ENCODE measurements at places on chromosomes 12 and 14.

GRCh38 chr12:82896979-82897378, 210.3 kb downstream of the TMTC2 start:
- no peak for ATAC-seq
- H3K27ac ChIP-seq = no peak overlapping the region
- H3K4me1 ChIP-seq = no peaks in the 10 kb centered on the region
- H3K27me3 ChIP-seq = no peaks in the 10 kb centered on the region
- no peak overlapping the region for H3K4me3 ChIP-seq

DNA sequence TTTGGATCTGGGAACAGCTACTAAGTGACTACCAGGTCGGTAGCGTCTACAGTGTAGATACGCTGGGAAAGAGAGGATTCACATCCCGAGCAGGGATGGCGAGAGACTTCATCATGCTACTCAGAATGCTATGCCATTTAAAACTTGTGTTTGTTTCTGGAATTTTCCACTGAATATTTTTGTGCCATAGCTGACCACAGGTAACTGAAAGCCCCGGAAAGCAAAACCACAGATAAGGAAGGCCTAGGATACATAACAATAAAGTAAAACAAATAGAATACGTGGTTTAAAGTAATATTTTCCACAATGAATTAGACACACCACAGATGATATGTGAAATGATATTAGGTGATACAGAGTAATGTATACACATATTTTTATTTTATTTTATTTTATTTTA, 7.9 kb upstream of the HCAR1 start:
- H3K4me3 ChIP-seq = no peak overlapping the region
- peaks cover 4% of the 10 kb centered on the region for H3K4me1 ChIP-seq
- no peaks in the 10 kb centered on the region for H3K27me3 ChIP-seq

DNA sequence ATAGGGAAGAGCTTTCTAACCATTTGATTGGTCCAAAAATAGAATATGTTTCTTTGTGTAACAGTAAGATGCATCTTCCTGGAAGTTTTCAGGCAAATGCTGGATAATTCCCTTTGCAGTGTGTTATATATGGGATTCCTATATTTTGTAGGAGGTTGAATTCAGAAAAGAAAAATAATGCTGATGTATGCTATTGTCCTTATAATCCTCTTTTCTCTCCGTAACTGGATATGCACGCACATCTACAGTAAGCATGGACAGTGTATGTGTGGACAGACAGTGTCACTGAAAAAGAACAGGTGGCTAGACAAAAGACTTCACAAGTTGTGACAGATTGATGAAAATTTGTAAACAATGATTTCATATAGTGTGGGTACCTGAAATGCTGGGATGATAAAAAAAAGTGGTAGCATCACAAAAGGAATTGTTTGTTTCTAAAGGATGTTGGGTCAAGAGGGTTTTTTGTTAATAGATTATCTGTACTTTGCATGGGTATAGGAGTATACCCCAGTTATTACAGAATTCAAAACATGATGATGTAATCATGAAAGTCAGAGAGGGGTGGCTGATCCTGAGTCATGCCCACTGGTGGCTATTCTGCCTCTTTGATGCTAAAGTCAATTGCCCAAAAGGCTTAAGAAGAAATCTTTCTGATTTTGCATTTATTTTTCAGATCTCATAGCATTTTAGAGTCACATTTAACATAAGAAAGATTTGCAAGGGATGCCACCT, 160.7 kb upstream of the TMTC1 start:
- no peak overlapping the region for H3K4me3 ChIP-seq
- no peaks in the 10 kb centered on the region for H3K36me3 ChIP-seq
- no peak for ATAC-seq
- H3K27me3 ChIP-seq = no peaks in the 10 kb centered on the region

DNA sequence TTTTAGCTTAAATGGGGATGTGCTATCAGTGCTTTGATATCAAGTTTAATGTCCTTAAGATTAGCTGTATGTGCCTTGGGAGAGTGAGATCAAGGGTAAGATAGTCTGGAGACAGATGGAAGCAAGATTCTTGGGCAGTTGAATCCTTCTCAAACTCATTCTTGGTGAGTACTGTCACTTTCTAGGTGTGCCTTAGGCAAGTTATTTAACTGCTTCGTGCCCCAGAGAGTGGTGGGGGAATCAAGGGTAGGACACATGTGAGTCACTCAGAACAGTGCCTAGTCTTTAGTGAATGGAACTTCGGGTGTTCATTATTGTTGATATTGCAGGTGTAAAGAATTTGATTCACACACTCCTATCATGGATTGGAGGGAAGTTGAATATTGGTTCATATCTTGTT, 803.7 kb downstream of the DIO2 start:
- H3K27me3 ChIP-seq = no peaks in the 10 kb centered on the region
- H3K4me3 ChIP-seq = no peak overlapping the region
- no peak for ATAC-seq
- H3K36me3 ChIP-seq = no peaks in the 10 kb centered on the region

DNA sequence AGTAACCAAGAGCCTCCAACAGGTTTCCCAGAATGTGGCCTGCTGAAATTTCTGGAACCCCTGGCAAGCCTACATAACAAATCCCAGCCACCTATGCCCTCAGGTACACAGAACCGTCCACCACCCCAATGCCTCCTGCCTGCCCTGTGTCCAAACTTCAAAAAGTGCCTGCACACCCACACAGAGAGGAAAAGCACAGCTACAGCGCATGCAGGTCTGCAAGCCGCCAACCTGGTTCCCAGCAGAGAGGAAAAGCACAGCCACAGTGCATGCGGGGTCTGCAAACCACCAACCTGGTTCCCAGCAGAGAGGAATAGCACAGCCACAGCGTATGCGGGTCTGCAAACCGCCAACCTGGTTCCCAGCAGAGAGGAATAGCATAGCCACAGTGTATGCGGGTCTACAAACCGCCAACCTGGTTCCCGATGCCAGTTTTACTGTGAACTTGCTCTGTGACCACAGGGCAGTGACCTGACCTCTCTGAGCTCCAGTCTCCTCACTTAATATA, 113.5 kb downstream of the SCARB1 start:
- peaks cover 5% of the 10 kb centered on the region for H3K4me1 ChIP-seq
- H3K27ac ChIP-seq = no peak overlapping the region
- no peak for ATAC-seq
- no peak overlapping the region for H3K4me3 ChIP-seq
- H3K36me3 ChIP-seq = no peaks in the 10 kb centered on the region

DNA sequence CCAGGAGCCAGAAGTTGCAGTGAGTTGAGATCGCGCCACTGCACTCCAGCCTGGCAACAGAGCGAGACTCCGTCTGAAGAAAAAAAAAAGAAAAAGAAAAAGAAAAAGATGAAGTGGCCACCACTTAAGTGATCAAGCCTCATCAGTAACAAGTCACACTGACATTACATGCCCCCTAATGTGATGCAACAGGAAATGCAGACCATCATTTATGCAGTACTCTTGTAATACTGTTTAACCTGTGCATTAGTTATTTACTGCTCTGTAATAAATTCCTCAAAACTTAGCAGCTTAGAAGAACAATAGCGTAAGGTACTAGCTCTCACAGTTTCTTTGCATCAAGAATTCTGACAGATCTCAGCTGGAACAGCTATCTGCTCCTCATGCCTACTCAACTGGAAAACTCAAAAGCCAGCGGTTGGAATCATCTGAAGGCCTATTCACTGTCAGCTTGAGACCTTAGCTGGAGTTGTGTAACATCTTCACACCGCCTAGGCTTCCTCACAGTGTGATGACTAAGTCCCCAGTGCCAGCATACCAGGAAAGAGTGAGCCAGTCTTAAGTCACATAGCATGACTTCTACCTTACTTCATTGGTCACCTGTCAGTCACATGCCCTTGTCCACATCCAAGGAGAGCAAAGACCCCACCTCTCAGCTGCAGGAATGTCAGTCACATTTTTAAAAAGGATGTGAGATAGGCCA, 31.5 kb downstream of the EPS8 start:
- no peak overlapping the region for H3K4me3 ChIP-seq
- ATAC-seq = peak; percentile 79
- H3K36me3 ChIP-seq = no peaks in the 10 kb centered on the region
- no peak overlapping the region for H3K27ac ChIP-seq
- no peaks in the 10 kb centered on the region for H3K4me1 ChIP-seq
- peaks cover 11% of the 10 kb centered on the region for H3K27me3 ChIP-seq

- peaks cover 30% of the 10 kb centered on the region for H3K27me3 ChIP-seq
- ATAC-seq = peak; percentile 54
- no peak within 1 kb of the TSS for H3K27ac ChIP-seq
- H3K4me3 ChIP-seq = peak within 1 kb of the TSS; percentile 60
- no peaks in the 10 kb centered on the region for H3K36me3 ChIP-seq
Measured at GRCh38 chr14:52068615-52069306, at the start of gene NID2. NID2 (minus strand) TSS chr14:52069059; CDS start chr14:52068994, 65 bp downstream.

DNA sequence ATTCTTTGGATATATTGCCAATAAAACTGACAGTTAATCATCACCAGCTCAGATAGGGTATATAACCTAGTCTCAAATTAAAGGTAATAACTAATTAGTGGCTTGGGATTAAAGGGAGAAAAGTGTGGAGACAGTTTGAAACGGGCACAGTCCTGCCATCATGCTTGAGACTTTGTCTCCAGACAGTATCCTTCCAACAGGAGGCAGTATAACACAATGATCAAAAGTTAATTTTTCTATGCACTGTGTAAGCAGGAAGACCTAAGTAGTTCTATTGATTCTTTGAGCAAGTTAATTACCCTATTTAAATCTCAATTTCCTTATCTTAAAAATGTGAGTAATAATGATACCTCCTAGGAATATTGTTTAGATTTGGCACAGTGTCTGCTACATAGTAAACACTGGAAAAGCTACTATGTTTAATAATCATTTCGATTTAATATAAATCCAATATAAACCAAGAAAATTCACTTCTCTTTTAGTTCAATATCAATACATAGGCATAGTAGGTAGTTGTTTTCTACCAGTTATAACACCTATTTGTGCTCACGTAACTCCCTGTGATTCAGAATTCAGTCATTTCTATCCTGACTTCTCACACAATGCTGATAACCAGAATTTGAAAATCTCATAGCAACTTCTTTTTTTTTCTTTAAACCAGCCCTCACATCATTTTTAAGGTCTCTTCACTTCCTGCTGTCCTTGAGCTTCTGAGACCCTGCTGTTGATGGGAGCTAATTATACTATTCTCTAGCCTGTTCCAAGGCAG, 53.7 kb downstream of the GALNT4 start:
- H3K4me1 ChIP-seq = peaks cover 53% of the 10 kb centered on the region
- peak overlapping the region; percentile 90 for H3K27ac ChIP-seq
- peaks cover 28% of the 10 kb centered on the region for H3K36me3 ChIP-seq
- peak overlapping the region; percentile 72 for H3K4me3 ChIP-seq
- ATAC-seq = peak; percentile 62

GRCh38 chr12:124917135-124917840, 2.8 kb upstream of the UBC start:
- H3K4me1 ChIP-seq = peaks cover 60% of the 10 kb centered on the region
- no peaks in the 10 kb centered on the region for H3K27me3 ChIP-seq
- peak; percentile 65 for ATAC-seq
- H3K27ac ChIP-seq = peak overlapping the region; percentile 100
- peaks cover 91% of the 10 kb centered on the region for H3K36me3 ChIP-seq

DNA sequence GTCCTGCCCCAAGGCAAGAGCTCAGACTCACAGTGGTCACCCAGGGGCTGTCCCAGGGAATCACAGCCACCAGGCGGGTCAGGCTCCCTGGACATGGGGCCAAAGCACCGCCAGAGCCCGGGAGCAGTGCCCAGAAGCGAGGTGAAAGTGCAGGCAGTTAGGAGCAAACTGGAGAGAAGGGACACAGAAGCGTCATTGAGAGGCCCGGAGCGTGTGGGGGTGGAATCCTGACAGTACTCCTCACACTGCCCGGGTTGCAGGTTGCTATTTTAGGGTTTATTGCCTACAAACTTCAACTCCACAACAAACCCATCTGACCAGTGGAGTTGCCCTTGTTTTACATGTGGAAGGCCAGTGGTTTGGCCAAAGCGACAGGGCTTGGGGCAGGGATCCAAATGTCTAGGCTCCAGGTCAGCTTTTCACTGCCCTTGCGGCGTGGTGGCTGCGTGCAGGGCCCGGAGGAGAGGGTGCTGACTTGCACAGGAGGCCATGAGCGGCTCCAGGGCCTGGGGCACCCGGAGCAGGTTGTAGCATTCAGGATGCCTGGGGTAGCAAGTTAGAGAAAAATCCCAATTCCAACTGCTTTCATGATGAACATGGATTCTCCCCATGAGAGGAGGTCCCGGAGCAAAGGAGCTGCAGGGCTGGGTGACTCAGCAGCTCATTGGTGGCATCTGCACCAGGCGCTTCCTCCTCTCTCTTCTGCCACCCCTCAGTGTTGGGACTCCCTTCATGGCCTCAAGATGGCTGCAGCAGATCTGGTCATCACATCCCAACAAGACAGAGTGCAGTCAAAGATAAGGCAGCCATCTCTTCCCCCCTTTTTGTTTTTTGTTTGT, 112.3 kb upstream of the NCOR2 start:
- no peak for ATAC-seq
- no peak overlapping the region for H3K4me3 ChIP-seq
- no peaks in the 10 kb centered on the region for H3K36me3 ChIP-seq
- no peak overlapping the region for H3K27ac ChIP-seq
- H3K4me1 ChIP-seq = peaks cover 13% of the 10 kb centered on the region

GRCh38 chr14:23793532-23793931, 157.4 kb downstream of the DHRS2 start:
- no peak overlapping the region for H3K27ac ChIP-seq
- H3K4me3 ChIP-seq = no peak overlapping the region
- H3K36me3 ChIP-seq = no peaks in the 10 kb centered on the region

GRCh38 chr14:74437496-74438053, 11.6 kb upstream of the SYNDIG1L start:
- no peak for ATAC-seq
- no peak overlapping the region for H3K27ac ChIP-seq
- no peaks in the 10 kb centered on the region for H3K4me1 ChIP-seq
- peaks cover 29% of the 10 kb centered on the region for H3K27me3 ChIP-seq

DNA sequence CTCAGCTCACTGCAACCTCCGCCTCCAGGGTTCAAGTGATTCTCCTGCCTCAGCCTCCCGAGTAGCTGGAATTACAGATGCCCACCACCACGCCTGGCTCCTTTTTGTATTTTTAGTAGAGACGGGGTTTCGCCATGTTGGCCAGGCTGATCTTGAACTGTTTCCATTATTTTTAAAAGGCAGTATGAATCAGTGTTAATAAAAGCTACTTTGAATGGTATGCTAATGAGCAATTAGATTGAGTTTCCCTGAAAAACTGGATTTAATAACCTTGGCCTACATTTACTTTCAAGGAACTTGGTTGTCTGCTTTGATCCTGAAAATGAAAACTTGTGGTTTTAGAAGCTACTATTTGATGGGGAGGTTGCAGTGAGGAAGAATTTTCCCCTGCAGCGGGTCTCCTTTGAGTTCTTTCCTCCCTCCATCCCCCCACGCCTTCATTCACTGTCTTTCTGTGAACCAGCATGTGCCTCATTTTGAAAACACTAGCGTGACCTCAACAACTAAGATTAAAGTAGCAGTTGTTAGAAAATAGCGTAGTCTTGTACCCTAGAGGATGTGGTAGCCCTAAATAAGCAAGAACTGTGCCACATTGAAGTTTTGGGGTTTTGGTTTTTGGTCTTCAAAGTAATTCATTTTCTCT, 17.8 kb upstream of the RPS6KA5 start:
- peaks cover 30% of the 10 kb centered on the region for H3K4me1 ChIP-seq
- ATAC-seq = peak; percentile 98
- no peaks in the 10 kb centered on the region for H3K27me3 ChIP-seq
- peak overlapping the region; percentile 77 for H3K27ac ChIP-seq
- no peaks in the 10 kb centered on the region for H3K36me3 ChIP-seq
- peak overlapping the region; percentile 65 for H3K4me3 ChIP-seq

Data from activated T-helper 17 cell treated with anti-CD3 and anti-CD28 coated beads, Interleukin-2, amount 50 U/mL, for 72 hours (primary cell).